ENCODE measurements at places on chromosomes 11 and 22.

- no peak for DNase-seq
These were observed 46.0 kb downstream of the RPL27A start for GRCh38 chr11:8728563-8728962.

DNA sequence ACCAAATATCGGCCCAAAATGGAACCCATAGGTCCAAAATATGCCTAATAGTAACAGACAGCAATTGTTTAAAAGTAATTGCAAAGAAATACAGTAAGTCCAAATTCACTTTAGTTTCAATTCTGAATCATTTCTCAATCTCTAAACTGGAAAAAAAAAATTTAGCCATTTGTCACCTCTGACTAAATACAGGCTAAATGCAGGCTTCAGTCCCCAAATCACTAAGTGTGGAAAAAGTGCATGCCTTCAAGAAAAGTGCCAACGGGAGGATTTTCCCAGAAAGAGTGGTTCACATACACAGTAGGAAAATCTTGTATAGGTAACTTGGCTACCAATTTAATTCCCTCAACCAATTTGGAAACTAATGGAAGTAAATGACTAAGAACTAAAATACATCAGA is 35.7 kb downstream of the SIK3 start:
- no peak for DNase-seq

DNA sequence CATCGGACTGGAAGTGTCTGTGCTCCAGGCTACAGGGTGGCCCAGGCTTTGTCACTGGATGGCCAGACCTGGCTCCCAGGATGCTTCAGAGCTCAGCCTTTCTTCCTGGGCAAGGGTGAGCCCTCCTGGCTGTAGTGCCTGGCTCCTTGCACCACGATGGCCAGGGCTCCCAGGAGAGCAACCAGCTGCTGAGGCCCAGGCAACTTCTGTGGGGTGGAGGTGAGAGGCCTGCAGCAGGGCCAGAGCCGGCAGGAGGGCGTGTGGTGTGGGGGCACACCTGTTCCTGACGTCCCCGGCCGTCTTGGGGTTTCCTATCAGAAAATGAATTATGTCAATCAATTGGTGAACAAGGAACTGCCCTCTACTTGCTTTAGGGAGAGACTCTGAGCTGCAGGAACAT is 82.1 kb downstream of the DHCR7 start:
- no peak for DNase-seq

GRCh38 chr22:23397613-23398567 is 182.2 kb downstream of the IGLL1 start:
- no peak for DNase-seq

GRCh38 chr11:66412110-66412509 is 8.7 kb upstream of the NPAS4 start:
- DNase-seq: no peak

GRCh38 chr11:114796954-114797721 is 118.8 kb downstream of the NXPE2 start:
- no peak for DNase-seq

GRCh38 chr22:31393893-31394292 is 5.5 kb upstream of the DRG1 start:
- no peak for DNase-seq

GRCh38 chr11:19237813-19238212 is 2.9 kb downstream of the E2F8 start:
- no peak for DNase-seq

GRCh38 chr22:38046070-38046748 is 11.0 kb upstream of the PICK1 start:
- no peak for DNase-seq

DNA sequence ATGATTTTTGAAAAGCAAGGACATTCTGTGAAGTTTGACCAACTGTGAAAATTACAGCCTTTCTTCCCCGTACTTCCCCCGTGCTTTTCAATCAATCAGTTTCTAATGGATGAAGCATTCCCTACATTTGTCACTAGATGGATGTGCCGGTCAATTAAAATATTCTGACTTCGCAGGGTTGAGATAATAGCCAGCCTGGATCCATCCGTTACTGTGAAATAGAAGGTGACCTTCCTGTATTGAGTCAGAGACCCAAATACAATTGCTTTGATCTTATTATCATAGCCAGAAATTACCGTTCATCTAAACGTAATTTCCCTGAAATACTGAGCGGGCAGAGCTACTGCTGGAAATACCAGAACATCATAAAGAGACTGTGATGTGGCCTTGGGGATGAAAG is 21.1 kb upstream of the PARVB start:
- DNase-seq: no peak

GRCh38 chr11:12930850-12931249 is 78.3 kb upstream of the RASSF10 start:
- DNase-seq: no peak

GRCh38 chr11:26964339-26964738 is 29.6 kb upstream of the FIBIN start:
- no peak for DNase-seq

DNA sequence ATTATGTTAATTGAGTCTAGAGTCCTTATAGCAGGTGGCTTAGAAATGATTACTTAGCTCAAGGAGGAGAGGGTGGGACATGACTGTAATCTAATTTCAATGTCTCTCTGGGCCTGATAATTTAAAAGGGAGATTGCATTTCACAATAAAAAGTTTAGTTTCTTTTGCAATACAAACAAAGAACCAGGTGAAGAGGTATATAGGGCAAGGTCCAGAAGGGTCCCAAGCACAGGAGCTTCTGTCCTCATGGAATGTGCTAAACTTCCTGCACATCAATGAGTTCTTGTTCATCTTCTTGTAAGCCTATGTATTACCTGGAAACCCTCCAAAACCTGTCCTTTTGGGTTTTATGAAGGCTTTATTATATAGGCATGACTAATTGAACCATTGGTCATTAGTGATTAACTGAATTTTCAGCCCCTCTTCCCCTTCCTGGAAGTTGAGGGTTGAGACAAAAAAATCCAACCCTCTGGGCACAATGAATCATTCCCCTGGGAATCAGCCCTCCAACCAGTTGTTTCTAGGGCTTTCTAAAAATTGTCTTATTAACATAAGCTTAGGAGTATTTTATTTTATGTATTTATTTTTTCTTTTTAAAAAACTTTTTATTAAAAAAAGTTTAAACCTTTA is 37.6 kb downstream of the MS4A2 start:
- DNase-seq: no peak

- DNase-seq: no peak
These were observed 59.8 kb downstream of the PDE2A start for GRCh38 chr11:72614381-72614780.

- DNase-seq: no peak
These were observed 359.7 kb upstream of the PDGFD start for GRCh38 chr11:104523611-104524010.

GRCh38 chr22:41638748-41639147 is 17.7 kb downstream of the XRCC6 start:
- no peak for DNase-seq

DNA sequence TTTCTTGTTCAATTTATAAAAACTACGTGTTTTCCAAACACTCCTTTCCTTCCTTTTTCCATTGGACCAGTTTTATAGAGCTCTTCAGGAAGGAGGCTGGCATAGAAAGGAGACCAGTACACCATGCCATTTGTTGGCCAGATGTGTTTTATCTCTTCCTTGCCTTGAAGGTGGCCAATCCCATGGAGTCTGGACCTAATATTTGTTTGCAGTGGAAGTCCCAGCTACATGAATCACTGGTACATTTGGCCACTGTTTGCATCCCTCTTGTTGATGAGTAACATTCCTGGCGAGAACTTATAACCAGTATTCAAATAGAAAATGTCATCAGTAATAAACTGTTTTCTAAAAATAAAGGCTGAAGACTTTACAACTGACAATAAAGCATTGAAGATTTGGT is 110.2 kb downstream of the ANO3 start:
- DNase-seq: no peak

- no peak for DNase-seq
These were observed 154.4 kb downstream of the BBOX1 start for GRCh38 chr11:27194976-27195375.

- DNase-seq: no peak
These were observed 17.3 kb downstream of the FLI1 start for GRCh38 chr11:128711136-128711535.

- no peak for DNase-seq
These were observed 39.7 kb downstream of the USP35 start for GRCh38 chr11:78228467-78228866.

GRCh38 chr11:36381015-36381360 is 84.9 kb downstream of the PRR5L start:
- no peak for DNase-seq

DNA sequence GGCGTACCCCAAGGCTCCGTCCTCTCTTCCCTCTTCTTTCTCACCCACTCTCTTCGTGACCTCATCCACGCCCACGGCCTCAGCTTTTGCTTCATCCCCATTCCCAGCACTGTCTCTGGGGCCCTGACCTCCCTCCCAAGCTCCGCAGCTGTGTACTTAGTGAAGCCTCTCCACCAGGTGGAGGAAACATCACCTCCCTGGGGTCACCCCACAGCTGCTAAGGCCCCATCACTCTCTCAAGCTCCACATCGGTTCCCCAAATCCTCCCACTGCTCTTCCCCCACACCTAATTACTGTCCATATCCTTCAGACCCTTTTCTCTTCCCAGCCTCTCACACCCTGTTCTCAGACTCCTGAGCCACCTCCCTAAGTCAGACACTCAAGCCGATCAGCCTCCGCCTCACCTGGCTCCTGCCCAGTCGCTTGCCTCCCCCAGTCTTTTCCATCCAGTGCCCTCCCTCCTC is 7.9 kb upstream of the SYT7 start:
- DNase-seq: no peak

- no peak for DNase-seq
These were observed 174.4 kb upstream of the NARS2 start for GRCh38 chr11:78748918-78749690.

DNA sequence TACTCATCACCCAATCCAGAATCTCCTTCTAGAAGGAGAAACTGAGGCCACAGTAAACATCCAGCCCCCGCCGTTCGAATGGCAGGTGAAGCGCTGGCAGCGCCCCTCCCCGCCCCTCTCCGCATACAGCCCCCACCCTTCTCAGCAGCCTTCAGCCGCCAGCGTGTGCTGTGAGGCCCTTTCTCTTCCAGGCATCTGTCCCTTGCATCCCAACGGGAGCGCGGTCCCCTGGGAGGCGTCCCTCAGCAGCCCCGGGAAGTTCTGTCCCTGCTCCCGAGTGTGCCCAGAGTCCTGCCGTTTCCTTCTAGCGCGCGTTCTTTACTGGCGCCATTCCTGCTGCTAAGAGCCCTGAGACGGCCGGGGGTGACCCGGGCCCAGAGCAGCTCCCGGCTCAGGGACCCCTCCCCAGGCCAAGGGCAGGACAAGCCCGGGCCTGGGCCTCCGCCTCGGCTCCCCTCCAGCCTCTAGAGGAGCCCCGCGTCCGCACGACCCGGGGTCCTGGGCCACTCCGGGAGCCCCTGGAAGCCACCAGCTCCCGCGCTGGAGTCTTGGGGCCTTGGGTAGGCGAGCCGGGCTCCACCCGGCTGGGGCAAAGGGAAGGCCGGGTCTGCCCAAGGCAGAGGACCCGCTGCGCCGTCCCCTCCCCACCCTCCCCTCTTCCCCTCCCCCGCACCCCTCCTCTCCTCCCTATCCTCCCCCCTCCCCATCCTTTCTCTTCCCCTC is 450.4 kb downstream of the OPCML start:
- no peak for DNase-seq

DNA sequence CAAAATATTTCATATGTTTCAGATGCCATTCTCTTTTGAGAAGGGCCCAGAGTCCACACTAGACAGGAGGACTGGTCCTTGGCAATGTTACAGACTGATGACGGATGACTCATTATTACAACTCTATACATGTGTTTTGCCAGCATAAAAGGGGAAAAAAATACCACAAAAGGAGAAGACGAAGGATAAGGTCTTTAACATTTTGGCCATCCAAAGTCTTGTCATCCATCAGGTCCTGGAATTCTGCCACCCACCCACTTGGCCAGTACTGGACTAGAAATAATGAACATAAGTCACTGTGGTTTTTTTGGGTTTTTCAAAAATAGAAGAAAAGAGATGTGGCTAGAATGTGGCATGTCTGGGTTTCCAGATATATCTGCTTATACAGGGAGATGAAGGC is 57.7 kb upstream of the BDNF start:
- DNase-seq: no peak

GRCh38 chr22:46429325-46429853 is 93.9 kb downstream of the TRMU start:
- no peak for DNase-seq

DNA sequence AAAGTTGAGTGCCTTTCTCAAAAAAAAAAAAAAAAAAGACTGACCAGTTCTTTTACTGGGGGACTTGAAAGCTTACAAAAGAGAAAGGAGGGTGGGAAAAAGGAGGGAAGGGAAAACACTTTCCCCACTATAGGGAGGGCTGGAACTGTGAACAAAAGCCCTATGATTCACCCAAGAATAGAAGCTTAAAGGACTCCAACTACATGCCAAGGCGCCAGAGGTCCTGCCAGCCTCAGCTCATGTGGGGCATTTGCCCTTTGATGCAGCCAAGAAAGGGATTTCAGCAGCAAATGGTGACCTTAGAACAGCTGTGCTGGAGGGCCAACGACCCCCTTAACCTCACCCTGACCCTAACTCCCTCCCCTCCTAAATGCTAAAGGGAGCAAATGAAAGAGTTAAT is 160.0 kb downstream of the NTM start:
- no peak for DNase-seq

DNA sequence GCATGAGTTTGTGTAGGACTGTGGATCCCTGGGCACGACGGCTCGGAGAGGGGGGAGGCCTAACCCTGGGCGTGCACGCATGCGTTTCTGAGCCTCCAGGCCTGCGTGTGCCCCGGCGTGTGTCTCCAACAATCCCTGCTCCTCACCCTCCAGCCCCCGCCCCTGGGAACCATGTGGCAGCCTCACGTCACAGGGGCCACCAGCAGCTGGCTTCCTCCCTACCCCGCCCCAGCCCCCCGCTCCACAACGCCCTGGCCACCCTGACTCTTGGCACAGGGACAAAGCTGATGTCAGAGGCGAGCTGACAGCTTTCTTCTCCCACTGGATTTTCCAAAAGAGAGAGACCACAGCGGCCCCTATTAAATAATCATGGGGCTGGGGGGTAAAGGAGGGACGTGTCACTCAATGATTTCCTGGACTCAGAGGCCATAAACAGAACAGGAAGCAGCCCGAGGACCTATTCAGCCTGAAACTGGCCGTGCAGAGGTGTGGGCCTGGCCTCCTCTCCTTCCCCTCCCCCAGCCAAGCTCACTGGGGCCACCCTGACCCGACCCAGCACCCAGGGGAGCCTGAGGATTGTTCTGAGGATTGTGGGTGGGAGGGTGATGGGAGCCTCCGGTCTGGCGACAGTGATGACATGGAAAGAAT is 6.8 kb upstream of the LIF start:
- DNase-seq: no peak

GRCh38 chr11:97290464-97291041 is 900.7 kb downstream of the JRKL start:
- no peak for DNase-seq

GRCh38 chr11:45596571-45596970 is 68.9 kb downstream of the CHST1 start:
- no peak for DNase-seq

DNA sequence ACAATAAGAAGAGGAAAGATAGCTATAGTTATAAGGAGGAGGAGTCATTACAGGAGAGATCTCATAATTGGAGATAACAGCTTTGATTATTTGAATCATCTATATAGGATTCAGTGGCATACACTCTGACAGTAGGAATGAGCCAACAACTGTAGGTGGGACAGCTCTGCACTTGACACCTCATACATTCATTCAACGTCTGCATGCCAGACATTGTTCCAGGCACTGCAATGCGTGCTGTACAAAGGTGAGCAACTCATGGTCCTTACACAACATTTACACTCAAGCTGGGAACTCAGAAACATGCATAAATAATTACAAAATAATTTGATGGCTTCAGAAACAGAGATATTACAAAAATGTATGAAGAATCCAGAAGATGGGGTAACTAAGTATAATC is 154.3 kb downstream of the MSANTD4 start:
- DNase-seq: no peak

- no peak for DNase-seq
These were observed 1316.8 kb upstream of the RAG2 start for GRCh38 chr11:37914859-37915258.
